ENCODE measurements at places on chromosomes 13 and 19.

GRCh38 chr19:1481893-1482360, 2.9 kb upstream of the C19orf25 start:
- DNase-seq = no peak

DNA sequence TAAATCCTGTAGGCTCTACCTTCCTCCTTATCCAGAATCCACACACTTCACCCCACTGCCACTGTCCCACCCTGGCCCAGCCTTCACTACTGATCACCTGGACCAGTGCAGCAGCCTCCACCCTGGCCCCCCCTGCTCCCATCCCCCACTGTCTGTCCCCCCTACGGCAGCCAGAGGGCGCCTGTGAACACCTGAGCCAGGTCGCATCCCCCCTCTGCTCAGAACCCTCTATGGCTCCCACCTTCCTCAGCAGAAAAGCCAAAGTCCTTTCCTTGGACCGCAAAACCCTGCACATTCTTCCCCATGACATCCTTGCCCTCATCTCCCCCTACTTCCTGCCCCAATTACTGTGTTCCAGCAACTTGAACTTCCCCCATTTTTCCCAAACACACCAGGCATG, 20.6 kb downstream of the ELAVL3 start:
- DNase-seq = no peak

DNA sequence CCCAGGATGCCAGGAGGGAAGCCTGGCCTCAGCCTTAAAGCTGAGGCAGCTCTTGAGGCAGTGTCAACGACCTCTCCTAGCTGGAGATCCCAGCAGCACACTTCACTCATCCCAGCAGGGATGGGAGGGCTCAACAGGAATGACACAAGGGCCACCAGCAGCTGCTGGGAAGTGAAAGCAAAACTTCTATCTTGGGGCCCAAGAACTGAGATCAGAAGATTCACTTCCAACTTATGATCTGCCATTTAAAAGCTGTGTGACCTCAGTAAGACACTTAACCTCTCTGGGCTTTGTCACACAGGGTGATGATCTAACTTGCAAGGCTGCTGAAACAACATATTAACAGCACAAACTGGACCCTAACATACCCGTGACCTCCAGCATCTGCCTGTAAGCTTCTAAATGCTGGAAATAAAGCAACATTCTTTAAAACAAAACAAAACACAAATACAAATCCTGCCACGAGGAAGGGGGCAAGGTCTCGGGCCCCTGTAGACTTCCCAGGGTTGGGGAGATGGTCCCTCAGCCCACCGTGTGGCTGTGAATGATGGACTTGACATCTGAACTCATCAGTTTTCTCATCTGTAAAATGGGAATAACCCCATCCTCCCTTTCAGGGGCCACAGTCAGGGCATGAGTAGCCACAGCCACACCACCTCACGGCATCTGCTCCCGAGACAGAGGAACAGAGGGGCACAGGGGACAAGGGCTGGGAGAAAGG, 22.7 kb downstream of the ELL start:
- DNase-seq = no peak

DNA sequence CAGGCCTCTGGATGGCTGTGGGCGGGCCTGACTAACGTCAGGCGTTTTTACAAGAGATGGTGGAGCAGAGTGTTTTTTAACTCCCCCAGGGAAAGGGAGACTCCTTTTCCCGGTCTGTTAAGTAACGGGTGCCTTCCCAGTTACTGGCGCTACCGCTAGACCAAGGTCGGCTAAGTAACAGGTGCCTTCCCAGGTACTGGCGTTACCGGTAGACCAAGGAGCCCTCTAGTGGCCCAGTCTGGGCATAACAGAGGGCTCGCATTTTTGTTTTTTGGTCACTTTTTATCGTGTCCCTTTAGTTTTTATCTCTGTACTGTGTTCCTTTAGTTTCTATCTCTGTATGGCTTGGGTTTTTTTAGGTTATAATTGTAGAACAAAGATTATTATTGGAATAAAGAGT, 10.0 kb downstream of the ZNF383 start:
- DNase-seq = no peak

GRCh38 chr13:77492982-77493381, 42.5 kb upstream of the SCEL start:
- DNase-seq = no peak

- peak; percentile 47 for DNase-seq
These were observed 31.9 kb downstream of the HTR2A start for GRCh38 chr13:46864941-46865340.

- peak; percentile 76 for DNase-seq
These were observed 90.5 kb downstream of the STARD13 start for GRCh38 chr13:33194820-33195692.

GRCh38 chr19:14023404-14024235, 4.3 kb upstream of the RLN3 start:
- DNase-seq = peak; percentile 71
